ENCODE measurements at places on chromosomes 5 and 9.
A peak's percentile ranks its signal among the peaks of the same experiment; 100 is the strongest.

- no peak for DNase-seq
Observed at GRCh38 chr5:112264151-112264550, 154.9 kb downstream of the EPB41L4A start.

DNA sequence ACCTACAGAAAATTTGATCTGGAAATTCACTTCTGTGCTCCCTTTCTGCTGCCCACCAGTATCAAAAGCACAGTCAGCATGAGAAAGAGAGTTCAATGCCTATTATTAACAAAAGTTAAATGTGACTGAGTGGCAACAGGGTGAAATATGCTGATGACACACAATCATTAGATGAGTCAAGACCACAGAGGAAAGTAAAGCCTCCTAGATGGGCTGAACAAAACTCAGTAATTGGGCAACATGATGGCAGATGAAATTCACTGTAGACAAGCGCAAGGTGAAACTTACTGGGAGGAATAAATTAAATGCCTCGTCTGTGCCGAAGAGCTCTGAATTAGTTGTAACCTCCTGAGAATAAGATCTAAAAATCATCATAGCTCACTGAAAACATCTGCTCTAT is 752.8 kb downstream of the IRX1 start:
- DNase-seq, result no peak

DNA sequence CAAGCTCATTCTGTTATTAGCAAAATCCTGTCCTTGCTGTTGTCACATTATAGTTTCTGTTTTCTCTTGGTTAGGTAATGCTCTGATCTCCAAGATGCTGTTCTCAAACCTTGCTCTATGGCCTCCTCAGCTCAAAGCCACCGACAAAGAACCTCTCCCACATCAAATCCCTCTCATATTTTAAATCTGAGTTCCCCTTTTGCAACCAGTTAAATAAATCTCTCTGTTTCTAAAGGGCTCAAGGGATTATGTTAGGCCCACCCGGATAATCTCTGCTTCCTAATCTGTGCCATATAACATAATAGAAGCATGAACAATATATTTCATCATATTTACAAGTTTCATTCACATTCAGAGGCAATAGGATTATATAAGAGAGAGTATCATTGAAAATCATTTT is 286.0 kb downstream of the CYLC2 start:
- no peak for DNase-seq

- peak; percentile 26 for DNase-seq
Observed at GRCh38 chr9:68533678-68534077, 7.0 kb downstream of the TMEM252 start.

DNA sequence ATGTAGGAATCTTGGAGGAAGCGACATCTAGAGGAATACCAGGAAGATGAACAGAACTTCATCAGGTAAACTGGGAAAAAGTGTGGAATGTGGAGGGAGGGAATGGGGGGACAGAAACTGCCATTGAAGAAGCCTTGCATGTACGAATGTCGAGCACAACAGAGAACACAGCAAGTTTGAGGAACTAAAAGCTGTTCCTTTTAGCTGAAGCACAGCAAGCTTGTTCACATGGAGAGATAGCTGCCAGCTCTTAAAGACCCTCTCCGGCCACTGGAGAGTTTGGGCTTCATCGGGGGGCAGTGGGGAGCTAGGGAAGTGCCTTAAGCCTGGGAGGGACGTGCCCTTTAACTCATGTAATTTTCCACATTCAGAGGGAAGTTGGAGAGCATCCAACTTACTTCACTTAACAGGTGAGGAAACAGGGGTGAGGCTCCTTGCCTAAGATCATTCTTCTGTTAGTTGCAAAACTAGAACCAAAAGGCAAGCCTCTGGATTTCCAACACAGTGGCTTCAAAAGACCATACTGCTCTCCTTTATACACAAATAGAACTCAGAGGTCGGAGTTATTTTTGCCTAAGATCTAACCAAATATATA is 2.3 kb upstream of the CYFIP2 start:
- DNase-seq, result peak; percentile 68
